ENCODE measurements at places on chromosomes 6 and 20. TPM values are rescaled to one million over a fixed set of nuclear protein-coding genes. Genes with fewer than 3 reads are reported as not detected.

The PRSS16 gene
- 12.2 TPM for total RNA-seq

The HCRTR2 gene
- total RNA-seq: not detected

The SALL4 gene
- not detected for total RNA-seq

The PTK6 gene
- total RNA-seq: 16.7 TPM

The MBOAT1 gene
- 7.6 TPM for total RNA-seq

The CD24 gene
- 175 TPM for total RNA-seq

The SKIC2 gene
- 34.5 TPM for total RNA-seq

The NRSN1 gene
- not detected for total RNA-seq

The COL9A1 gene
- not detected for total RNA-seq

The PKHD1 gene
- not detected for total RNA-seq

The BTN2A1 gene
- total RNA-seq: 4.7 TPM

The ANKRD66 gene
- total RNA-seq: not detected

The PLEKHG1 gene
- total RNA-seq: 0.84 TPM

The CLPSL1 gene
- not detected for total RNA-seq

The CRYBG1 gene
- 64.1 TPM for total RNA-seq

The ANKEF1 gene
- total RNA-seq: 8.6 TPM

The DEFB124 gene
- not detected for total RNA-seq

Data from hair follicular keratinocyte (primary cell).